Caki2 (cell line): ENCODE measurements at places on chromosomes 3 and 15. TPM values are rescaled to one million over a fixed set of nuclear protein-coding genes. Genes with fewer than 3 reads are reported as not detected.

Gene ANKDD1A
- total RNA-seq = 2.2 and 2.5 TPM in 2 replicates

Gene PCSK6
- total RNA-seq = 5.5 and 9.4 TPM in 2 replicates

Gene MCF2L2
- total RNA-seq = 0.91 TPM in 1 of 2 replicates, not detected in the other

Gene DET1
- total RNA-seq = 3.0 and 3.8 TPM in 2 replicates

Gene HTR3E
- not detected in 2 replicates for total RNA-seq

GRCh38 chr3:187066228-187066995 lies 72.9 kb downstream of the RPL39L start:
- DNase-seq = peak; percentile 27

DNA sequence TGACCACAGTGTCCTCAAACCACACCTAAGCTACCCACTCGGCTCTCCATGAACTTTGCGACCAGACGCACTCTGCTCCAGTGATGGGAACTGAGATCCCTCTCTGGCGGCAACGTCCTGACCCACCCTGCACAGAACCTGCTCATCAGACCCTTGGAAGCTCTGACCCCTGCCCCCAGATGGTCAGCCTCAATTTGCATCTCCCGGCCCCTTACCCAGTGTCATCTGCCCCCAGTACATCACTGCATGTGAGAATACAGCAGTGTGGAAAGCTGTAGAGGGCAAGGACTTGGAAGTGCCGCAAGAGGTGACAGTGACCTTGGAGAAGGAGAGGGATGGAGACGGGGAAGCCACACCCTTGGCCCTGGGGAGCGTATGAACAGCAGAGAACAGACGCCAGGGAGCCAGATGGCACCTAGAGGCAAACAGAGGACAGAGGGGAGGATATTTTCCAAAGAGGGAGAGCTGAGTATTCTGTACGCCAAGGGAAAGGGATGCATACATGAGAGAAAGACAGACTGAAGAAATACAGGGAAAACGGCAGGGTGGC lies 192.0 kb downstream of the XXYLT1 start:
- DNase-seq = no peak

GRCh38 chr3:132283440-132283839 lies 33.8 kb upstream of the ACP3 start:
- no peak for DNase-seq

- no peak for DNase-seq
These were observed 11.4 kb downstream of the CCK start for GRCh38 chr3:42254566-42254965.

DNA sequence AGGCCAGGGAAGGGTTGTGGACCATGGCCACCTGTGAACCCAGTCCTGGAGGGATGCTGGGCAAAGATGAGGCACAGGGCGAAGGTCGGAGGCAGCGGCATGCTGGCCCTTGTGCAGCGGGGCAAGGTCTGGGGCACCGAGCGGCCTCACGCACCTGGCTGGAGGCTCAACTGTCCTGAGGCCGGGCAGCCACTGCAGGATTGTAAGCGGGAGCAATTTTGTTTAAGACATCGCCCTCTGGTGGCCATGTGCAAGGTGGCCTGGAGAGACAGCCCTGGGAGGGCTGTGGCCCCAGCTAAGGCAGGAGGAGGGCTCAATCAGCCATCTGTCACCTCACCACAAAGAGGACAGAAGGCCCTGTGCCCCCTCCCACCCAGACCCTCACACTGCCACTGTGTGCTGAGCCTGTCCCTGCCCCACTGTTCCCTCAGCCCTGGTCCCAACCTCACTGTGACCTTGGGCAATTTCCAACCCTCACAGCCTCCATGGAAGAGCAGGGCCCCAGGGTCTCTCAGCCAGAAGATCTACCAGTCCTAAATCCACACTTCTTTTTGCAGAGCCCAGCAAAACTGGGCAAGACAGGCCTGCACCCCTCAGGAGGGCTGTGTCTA lies 46.2 kb downstream of the TPRA1 start:
- peak; percentile 37 for DNase-seq

DNA sequence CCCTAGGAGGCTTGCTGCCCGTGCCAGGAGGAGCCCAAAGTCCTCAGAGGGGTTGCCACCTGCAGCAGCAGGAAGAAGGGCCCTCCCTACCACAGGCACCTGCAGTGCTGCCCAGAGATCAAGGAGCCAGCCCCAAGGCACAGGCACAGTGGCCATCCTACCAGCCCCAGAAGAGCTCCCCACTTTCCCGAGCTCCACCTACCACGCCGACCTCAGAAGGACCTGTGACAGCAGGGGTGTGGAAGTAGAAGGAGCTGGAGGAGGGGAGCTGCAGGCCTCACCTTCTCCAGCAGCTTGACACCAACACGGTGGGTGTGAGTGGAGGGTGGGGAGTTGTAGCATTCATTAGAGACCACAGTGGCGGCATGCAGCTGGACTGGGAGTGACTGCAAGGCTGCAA lies 485.8 kb downstream of the GABRG3 start:
- no peak for DNase-seq

GRCh38 chr3:193853511-193854219 lies 260.7 kb downstream of the OPA1 start:
- no peak for DNase-seq
